ENCODE measurements at places on chromosomes 4 and X.

- no peak for DNase-seq
Measured at GRCh38 chr4:95798003-95798402, 41.9 kb upstream of the PDHA2 start.

DNA sequence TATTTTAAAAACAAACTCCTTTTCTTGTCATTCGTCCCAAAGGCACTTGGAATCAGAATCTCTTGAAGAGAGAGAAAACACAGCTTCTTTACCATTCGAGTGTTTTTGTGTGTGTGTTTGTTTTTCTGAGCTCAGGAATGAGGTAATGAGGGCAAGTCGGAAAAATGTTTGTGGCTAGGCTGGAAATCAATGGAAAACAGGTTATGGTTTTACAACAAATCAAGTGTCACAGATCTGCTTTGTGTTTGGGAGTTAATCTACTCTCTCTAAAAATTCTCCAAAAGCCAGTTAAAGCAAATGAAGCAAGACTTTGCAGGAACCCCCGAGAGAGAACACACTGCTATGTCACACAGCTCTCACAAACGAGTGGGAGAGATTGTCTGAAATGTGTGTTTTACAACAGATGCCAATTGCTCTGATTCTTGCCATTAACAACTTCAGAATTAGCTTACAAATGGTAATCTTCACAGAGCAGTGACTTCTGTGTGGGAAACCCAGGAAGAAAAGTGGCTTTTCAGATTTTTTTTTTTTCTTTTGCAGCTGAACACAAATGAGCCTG lies 264.1 kb downstream of the CBLL2 start:
- DNase-seq: no peak

DNA sequence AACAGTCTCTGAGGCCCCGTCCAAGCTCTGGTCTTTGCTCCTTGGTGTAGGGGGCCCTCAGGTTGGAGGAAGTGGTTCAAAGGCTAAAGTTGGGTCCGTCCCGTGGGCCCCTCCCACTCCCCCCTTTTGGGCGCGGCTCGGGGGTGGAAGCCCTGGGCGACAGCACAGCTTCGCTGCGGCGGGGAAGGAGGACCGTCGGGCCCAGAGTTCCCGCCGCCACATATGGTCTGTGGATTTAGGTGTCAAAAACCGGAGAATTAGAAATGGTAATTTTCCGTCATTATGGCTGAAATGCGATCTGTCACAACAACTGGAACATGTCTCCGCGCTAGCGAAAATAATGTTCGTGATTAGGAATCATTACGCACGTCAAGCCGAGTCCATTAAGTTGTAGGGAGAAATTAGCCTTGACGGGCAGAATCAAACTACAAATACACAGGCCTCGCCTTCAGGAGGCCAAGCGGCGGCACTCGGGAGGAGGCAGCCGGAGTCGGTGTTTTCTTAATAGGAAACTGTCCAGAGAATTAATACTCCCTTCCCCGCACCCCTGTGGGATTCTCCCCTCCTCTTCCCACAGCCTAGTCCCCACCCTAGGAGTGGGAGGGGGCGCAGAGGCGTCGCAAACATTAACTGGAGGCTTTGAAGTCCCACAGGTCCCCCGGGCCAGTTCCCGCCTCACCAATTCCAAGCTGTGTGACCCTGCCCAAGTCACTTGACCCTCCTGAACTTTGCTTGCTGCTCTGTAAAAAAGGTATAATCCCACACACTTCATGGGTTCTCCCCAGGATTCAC lies 15.0 kb downstream of the NKX3-2 start:
- DNase-seq: no peak

DNA sequence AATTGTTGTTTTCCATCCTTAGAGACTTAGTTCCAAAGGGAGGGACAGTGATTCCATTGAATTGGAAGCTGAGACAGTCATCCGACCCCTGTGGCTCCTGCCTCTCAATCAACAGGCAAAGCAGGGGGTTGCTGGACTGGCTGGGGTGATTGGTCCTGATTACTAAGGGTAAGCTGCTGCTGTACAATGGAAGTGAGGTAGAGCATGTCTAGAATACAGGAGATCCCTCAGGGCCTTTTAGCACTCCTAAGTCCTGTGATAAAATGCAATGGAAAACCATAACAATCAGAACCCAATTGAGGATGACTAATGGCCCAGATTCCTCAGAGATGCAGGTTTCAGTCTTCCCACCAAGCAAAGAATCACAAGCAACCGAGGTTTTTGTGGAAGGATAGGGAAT lies 127.6 kb downstream of the AASDH start:
- DNase-seq: no peak
